ENCODE measurements at places on chromosomes 12 and 14.

DNA sequence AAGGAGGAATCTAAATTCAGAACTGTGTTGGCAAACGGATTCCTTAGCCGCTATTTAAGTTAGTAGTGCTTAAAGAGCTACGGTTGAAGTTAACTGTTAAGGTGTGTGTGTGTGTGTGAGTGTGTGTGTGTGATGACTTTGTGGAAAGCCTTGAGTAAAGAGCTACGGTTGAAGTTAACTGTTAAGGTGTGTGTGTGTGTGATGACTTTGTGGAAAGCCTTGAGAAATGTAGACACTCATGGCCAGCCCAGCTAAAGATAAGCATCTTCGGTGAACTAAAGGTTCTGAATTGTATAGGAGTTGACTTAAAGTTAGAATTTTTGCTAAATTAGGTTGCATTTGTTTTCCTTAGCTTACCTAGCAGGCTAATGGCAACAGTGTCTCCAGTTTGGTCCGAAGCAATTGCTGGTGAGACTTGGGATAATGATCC is 1.4 kb downstream of the KTN1 start:
- DNase-seq, result no peak

DNA sequence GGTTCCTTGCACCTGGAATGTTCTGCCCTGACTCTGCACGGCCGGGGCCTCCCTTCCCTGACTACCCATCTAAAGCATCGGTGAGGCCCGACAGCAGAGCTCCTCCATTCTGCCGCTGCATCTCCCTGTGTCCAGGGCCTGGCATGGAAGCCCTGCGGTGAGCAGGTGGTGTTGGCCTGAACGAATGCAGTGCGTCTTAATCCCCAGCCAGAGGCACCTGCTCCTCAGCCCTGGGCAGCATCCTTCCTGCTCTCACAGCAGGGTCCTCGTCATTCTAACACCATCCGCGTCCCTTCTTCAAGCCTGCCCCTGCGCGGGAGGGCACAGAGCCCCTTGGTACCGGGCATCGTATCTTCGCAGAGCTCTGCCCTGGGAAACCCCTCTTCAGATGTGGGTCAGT is 15.4 kb downstream of the BEGAIN start:
- DNase-seq, result no peak

DNA sequence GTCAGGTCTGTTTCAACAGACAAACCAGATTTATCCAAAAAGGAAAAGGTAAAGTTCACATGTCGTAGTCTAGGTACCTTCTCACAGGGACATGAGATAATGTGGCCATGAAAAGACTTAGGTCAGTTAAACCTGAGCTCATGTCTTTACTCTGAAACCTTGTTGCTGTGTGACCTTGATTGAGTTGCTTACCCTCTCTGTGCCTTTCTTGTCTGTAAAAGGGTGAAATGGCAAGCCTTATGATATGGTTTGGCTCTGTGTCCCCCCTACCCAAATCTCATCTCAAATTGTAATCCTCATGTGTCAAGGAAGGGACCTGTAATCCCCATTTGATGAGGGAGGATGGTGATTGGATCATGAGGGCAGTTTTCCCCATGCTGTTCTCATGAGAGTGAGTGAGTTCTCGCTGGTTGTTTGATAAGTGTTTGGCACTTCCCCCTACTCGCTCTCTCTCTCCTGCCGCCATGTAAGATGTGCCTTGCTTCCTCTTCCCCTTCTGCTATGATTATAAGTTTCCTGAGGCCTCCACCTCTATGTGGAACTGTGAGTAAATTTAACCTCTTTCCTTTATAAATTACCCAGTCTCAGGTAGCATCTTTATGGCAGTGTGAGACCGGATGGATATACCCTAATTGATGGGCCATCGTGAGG is 299.8 kb downstream of the ADGRD1 start:
- DNase-seq, result no peak

GRCh38 chr14:103485504-103485903 is 37.1 kb downstream of the CKB start:
- DNase-seq, result no peak

GRCh38 chr12:8058506-8058905 is 7.7 kb downstream of the C3AR1 start:
- DNase-seq, result no peak

GRCh38 chr14:99201351-99202073 is 70.5 kb downstream of the BCL11B start:
- no peak for DNase-seq

- DNase-seq, result no peak
These were observed 12.9 kb downstream of the COL2A1 start for GRCh38 chr12:47991106-47992061.

GRCh38 chr14:36022765-36023410 is 153.6 kb downstream of the PTCSC3 start:
- no peak for DNase-seq

DNA sequence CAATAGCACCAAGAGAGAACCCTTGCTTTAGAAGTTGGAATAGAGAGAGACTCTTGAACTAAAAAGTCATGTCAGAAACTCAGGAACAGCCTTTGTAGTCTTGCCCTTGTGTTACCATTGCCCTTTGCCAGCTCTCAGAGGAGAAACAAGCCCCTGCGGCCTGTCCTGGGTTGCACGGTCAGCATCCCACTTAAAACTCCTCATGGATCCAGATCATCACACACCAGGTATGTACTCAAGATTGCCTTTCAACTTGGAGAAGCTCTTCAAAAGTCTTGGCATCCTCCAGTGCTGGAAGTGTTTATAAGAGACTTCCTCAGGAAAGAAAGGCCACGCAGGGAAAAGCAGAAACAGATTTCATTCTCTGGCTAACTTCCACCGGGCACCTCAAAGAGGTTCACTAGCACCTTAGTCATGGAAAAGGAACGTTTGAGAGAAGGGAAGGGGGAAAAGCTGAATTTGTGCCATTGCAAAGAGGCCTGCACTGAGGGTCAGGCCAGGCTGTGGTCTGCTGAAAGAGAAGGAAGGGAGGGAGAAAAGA is 594.2 kb downstream of the MED13L start:
- no peak for DNase-seq
